ENCODE measurements at places on chromosomes 11 and 22.

DNA sequence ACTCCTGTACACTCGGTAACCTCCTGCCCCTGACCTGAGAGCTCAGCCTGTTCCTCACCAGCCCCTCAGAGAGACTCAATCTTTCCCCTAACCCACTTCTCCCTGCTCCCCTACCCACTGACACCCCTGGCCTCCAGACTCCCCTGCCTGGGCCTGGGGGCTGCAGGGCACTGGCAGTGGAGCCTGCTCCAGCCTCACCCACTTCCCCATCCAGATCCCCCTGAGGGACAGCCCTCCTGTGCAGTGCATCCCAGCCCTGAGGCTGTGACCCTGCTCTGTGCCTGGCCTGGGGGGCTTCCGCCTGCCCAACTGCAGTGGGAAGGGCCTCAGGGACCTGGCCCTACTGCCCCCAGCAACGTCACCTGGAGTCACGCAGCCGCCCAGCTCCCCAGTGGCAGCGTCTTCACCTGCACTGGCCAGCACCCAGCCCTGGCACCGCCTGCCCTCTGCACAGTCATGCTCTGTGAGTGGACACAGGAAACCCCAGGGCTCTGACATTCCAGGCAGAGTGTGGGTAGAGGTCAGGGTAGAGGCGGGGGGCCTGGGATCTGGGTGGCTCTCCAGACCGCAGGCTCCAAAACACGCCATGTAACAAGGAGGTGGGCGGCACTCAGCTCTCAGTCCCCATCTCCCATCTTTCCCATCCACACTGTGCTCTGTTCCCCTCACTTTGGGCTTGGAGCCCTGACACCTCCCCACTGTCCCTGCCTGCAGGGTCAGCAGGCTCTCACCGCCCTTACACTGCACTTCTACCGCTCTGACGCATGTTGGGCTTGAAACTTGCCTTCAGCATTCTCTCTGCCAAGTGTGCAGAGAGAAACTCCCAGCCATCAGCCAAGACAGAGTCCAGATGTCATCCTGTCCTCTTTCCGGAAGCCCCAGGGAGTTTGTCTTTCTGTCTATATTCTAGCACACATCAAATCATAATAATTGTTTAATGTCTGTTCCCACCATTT, 5.1 kb downstream of the VSIG10L2 start:
- no peak for DNase-seq

DNA sequence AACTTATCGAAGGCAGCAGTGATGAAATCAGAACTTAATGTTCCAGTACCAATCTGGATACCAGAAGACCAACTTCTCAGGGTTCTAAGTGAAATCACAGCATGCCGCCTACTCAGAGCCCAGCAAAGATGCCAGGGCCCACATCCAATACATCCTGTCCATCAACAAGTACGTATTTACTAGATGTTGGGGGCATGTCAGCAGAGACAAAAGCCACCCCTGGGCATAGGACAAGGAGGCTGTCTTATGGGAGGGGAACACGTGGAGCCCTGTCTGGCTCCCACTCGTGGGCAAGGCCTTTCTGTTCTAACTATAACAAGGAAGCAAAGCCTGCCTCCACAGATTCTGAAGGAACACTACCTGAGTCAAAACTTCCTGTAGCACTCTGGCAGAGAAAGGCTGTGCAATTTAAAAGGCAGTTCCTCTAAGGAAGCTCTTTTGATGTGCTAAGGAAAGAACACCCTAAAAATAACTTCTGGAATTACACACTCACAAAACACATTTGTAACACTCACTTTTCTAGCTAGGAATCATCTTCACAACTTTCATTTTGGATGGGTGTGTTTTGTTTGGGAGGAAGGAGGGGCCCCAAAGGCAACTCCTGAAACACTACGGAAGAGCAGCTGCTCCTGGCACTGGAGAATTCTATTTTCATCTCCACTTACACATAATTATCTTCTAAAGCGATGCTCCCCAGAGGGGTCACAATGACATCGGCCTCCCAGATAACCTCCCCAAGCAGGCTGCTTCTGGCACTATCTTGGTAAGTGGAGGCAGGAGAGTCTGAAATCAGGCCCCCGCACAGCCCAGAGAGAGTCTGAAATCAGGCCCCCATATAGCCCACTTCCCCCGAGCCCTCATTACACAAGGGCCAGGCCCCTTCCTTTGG, 14.2 kb downstream of the SMCO4 start:
- no peak for DNase-seq

DNA sequence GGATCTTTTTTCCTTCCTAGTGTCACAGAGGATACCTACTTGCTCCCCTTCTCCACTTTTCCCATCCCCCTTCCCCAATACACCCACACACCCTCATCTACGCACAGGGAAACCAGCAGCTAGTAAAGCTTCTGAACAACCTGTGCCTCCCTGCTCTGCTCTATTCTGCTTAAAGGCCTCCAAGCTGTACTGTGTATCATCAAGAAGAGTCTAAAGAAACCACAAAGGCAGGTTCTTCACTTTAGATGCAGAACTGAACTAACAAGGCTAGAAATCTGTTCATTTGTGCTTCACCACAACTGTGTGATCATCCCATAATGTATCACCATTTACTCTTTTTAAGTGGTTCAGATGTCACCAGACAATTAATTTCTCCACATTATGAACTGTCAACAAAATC, 132.5 kb downstream of the SGSM3 start:
- DNase-seq, result no peak

DNA sequence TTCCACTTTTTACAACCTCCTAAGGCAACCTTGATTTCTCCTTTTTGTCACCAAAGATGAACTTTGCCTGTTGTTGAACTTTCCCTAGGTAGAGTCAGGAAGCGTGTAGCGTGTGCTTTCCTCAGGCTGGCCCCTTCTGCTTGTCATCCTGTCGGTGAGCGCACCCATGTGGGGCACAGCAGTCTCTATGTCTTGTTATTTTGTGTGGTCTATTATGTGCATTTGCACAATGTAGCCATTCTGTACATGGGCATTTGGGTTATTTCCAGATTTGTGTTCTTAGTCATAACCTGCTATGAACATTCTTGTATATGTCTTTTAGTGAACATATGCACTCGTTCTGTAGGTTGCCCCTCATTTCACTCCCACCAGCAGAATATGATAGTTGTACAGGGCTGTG, 34.9 kb downstream of the CABIN1 start:
- no peak for DNase-seq

- DNase-seq, result no peak
These were observed 28.4 kb upstream of the SCN3B start for GRCh38 chr11:123682696-123683410.

DNA sequence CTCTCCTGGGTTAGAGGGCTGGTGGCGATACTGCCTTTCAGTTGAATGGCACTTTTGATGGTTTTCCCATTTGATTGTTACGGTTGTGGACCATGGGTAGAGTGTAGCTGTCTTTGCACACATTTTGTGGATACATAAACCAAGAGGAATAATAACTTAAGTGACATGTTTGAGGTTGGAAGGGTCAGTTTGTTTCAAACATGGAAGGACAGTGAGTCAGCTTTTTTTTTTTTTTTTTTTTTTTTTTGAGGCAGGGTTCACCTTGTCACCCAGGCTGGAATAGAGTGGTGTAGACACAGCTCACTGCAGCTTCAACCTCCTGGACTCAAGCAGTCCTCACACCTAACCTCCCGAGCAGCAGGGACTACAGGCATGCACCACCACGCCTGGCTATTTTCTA, 41.1 kb downstream of the PPFIA1 start:
- no peak for DNase-seq

GRCh38 chr11:59141673-59142460, 789 bp upstream of the FAM111A start:
- DNase-seq, result no peak

- DNase-seq, result no peak
These were observed 195.5 kb upstream of the CADM1 start for GRCh38 chr11:115699733-115700132.

DNA sequence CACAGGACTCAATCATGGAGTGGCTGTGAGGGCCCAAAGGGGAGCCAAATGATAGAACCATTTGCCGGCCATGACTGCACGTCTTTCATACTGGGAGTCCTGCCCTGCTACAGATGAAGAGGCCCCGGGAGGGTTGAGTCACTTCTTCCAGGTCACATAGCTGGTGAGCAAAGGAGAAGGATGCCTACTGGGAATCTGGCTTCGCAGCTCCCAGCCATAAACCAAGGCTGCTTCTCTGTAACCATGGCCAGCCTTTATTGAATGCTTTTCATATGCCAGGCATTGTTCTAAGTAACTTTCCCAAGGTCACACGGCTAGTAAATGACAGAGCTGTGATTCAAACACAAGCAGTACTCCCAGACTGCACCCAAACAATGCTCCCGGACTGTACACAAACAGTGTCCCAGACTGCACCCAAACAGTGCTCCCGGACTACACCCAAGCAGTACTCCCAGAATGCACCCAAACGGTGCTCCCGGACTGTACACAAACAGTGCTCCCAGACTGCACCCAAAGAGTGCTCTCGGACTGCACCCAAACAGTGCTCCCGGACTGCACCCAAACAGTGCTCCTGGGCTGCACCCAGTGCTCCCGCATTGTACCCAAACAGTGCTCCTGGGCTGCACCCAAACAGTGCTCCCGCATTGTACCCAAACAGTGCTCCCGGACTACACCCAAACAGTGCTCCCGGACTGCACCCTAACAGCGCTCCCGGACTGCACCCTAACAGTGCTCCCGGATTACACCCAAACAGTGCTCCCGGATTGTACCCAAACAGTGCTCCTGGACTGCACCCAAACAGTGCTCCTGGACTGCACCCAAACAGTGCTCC, 89.8 kb downstream of the FBXO7 start:
- no peak for DNase-seq

DNA sequence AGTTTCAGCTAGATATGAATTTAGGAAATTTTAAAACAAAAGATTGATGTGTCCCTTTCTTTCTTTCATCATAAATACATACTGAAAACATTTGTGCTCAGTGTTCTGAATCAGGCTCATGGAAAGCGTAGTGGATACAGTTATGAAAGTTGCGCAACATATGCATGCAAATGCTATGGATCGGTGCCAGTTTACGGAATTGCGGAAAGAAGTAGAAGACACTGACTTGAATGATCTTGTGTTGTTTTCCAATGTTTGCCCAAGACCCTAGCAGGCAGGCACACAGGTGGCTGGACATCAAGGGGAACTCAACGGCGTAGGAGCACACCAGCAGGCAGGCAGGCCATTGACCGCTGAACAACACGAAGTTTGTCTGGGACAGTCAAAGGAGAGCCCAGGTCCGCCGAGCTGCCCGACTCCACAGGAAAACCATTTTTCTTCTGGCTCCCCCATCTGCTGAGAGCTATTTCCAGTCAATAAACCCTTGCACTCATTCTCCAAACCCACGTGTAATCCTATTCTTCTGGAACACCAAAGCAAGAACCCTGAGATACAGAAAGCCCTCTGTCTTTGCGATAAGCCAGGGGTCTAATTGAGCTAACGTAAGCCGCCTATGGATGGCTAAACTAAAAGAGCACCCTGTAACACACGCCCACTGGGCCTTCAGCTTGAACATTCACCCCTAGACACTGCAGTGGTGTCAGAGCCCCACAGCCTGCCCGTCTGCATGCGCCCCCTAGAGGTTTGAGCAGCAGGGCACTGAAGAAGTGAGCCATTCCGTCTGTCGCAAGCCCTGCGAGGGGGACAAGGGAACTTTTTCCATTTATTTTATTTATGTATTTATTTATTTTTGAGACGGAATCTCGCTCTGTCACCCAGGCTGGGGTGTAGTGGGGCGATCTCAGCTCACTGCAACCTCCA, 7.4 kb upstream of the BIRC3 start:
- DNase-seq, result no peak

GRCh38 chr11:85464283-85464682, 162.9 kb downstream of the DLG2 start:
- DNase-seq, result no peak

DNA sequence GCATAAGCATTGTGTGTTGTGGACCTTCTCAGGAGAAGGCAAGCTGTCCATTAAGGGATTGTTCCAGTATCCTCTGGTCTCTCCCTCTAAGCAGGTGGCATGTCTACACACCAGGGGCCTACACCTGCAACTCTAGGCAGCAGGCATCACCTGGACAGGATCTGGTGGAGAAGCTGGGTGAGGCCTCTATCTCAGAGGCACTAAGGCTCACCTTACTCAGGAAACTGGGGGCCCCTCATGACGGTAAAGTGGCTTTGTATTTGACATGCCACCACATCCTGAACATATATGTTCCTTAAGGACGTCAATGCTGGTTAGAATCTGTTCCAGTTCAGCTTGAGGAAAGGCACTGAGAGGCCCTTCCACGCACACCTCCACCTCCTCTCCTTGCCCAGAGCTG, 891.3 kb downstream of the OPCML start:
- DNase-seq, result no peak

DNA sequence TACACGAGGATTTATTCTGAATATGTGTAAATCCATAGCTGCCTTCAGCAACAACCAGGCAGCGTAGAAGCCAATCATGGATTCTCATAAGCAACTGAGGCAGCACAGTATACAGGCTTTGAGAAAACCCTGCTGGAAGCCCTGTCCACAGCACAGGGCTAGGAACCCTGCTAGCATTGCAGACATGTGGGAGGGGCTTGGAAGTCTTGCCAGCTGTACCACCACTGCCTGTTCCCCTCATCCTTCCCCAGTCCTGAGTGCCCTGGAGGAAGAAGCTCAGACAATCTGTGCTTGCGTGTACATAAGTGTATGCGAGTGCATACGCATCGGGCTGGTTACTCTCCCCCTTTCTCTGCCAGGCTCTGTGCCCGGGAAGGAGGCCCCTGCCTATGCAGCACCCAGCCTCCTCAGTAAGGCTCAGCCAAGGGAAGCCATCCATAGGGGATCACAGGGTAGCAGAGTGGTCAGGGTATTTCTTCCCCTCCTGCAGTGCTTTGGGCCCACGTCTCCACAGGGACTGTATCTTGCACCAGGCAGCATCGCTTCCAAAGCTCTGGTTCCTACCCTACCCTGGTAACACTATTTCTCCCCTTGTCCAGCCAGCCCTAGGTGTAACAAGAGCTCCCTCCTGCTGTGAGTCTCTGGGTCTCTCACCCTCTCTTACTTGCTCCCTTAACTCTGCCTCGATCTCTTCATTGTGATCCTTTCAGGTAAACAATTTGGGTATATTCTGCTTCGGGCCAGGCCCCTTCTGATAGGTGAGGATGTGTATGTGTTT, 90.5 kb downstream of the GALNT18 start:
- DNase-seq, result no peak

DNA sequence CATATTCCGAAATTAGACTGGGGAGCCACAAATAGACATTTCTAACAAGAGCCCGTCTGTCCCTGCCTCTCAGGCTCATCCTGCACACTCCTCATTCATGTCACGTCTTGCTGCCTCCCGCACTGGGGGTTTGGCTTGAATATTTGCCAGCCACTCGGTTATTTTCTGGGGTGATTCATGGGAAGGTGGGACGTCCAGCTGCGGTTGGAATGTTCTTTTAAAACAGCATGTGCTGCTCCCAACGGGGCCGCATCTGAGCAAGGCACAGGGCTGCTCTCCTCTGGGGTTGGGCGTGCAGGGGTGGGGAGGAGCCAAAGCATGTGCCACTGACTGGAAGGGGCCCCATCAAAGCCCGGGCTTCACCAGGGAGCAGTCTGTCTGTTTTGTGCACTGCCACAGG, 25.9 kb upstream of the SLC5A4 start:
- DNase-seq, result peak; percentile 7

Measured in kidney epithelial cell (primary cell).